ENCODE measurements at places on chromosomes 3 and 15.
A peak's percentile ranks its signal among the peaks of the same experiment; 100 is the strongest.

DNA sequence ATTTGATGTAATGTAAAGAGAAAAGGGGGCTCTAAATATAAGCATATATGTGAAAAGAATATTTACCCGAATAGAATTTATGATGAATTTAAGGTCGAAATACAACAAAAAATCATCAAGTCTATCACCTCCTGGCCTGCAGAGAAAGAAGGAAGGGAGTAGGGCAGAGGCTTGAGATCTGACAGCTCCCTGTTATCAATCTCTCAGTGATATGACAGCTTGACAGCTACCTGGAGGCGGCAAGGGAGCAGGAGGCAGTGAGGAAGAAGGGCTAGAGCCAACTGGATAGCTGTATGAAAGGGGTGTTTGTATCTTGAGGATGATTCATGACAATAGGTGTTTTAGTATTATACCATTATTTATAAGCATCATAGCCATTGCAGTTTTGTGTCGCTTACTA is 299.8 kb upstream of the DNAJC19 start:
- no peak for DNase-seq

GRCh38 chr3:187673012-187673411 is 2.8 kb upstream of the SST start:
- no peak for DNase-seq

GRCh38 chr15:89023311-89023961 is 64.8 kb upstream of the ABHD2 start:
- peak; percentile 56 for DNase-seq

DNA sequence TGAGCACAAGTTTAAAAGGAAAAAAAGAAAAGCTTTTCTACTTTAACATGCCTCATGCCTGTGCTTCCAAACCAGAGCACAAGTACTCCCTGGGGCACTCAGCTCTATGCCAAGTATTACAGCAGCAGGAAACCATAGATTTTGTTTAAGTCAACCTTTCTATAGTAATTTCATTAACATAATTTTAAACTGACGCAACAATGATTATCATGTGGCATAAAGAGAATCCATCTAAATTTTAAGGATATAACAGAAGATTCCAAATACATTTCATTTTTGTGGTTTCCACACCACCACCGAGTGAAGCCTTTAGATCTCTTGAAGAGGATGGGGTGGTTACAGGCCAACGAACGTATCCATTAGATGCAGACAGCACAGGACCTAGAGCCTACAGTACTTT is 112.1 kb downstream of the TNIK start:
- no peak for DNase-seq

- DNase-seq: no peak
Measured at GRCh38 chr3:65550137-65550536, 488.6 kb downstream of the MAGI1 start.

DNA sequence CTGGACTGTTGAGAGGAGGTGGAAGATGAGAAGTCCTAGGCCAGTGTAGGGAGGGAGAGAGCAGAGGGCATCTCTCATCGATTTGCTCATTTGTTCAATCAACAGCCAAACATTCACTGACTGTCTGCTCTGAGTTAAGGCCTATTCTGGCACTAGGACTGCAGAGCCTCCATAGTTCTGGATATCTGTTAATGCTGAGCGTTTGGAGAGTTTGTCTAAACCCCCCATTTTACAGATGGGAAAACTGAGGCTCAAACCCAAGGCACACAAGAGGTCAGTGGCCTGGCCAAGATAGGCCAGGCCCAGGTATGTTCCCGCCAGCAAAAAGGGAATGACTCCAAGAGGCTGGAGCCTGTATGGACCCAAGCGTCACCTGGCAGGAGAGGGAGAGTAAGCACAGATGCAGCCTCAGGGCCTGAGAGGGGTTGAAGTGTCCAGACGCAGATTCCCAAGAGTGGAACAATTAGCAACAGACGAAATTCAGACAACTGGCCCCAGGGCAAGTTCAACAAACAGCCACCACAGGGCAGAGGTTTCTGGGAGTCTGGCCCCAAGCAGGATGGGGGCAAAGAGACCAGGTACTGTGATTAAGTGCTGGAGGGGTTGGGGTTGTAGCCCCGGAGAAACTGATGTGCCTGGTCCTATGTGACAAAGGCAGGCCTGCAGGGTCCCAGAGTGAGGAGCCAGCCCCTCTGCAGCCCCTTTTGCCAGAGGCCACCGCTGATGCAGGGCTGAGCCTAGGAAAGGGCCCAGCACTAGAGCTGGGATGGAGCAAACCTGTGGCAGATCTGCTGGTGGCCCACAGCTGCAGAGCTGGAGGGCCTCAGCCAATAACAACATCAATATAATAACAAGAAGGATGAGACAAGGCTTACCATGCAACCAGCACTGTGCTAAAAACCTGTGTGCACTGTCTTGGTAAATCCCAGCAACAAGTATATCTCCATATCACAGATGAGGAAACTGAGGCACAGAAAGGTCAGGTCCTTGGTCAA is 245.1 kb upstream of the TLE3 start:
- no peak for DNase-seq

DNA sequence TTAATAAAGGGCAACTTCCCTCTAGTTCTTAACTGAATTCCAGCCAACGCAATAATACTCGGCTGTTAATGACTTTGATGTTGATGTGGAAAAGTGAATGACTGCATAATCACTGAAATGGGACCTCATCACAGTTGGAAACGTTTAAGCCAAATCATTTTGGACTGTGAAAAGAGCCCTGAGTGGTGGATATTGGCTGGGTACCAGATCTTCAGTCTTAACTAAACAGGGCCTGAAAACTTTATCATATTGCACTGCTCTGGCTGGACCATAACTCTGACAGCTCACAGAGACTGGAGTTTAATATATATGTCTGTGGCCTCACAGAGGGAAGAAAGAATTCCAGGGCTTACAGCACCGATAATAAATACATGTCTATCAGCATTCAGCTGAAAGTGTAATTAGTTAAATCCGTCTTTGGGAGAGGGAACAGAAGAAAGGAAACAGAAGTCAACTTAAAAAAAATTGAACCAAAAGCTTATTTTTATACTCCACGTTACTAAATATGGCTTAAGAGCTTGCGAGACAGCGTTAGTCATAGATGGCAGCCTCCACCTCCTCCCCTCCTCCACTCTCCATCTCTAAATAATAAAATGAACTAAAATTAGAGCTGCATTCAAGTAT is 222.3 kb upstream of the CDIN1 start:
- no peak for DNase-seq

- no peak for DNase-seq
Measured at GRCh38 chr3:116288485-116288884, 156.8 kb downstream of the LSAMP start.

DNA sequence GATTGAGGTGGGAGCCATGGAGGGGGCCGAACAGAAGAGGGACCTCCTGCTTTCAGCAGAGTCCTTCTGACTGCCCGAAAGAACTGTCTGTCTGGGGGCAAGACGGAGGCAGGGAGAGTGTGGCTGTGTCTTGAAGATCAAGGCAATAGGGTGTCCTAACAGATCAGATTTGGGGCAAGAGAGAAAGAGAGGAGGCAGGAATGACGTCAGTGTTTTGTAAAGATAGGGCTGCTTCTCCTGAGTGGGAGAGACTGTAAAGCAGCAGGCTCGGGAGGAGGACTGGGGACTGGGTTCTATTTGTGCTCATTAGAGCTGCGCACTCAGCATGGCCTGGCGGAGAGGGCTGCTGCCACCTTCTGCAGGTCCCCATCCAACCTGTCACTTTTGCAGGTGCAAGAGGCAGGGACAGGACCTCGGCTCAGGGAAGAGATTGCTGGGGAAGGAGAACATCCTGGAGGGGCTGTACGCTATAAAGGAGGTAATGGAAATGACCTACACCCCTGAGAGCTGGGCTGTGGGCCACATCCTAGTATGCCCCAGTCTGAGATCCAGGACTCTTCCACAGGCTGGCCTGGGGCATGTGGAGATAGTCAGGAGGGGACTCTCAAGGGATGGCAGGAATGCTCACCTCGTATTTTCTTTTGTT is 29.0 kb upstream of the FGD5 start:
- no peak for DNase-seq
